ENCODE measurements at places on chromosomes 13 and 19.
A peak's percentile ranks its signal among the peaks of the same experiment; 100 is the strongest.

DNA sequence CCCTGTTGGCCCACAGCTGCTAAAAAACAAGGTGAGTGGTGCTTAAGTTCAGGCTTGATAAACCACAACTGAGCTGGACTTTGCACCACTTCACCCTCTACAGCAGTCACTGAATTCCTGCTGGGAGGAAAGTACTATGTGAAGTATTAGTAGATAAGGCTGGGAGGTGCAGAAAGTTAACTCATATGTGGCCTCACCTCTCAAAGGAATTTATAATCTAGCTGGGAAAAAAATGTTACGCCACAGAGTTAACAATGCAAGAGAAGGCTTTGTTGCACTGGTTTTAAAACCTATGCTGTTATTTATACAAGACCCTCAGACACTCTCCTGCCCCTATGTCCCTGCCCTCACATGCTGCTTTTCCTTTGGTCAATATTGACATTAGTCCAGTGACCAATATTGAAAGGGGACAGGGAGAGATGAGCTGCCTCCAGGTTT lies 60.9 kb downstream of the LIG4 start:
- DNase-seq, result no peak

GRCh38 chr13:75961911-75962310 lies 325.8 kb downstream of the LMO7 start:
- no peak for DNase-seq

- DNase-seq, result no peak
Measured at GRCh38 chr19:58007285-58007684, 4.7 kb upstream of the ZNF606 start.

DNA sequence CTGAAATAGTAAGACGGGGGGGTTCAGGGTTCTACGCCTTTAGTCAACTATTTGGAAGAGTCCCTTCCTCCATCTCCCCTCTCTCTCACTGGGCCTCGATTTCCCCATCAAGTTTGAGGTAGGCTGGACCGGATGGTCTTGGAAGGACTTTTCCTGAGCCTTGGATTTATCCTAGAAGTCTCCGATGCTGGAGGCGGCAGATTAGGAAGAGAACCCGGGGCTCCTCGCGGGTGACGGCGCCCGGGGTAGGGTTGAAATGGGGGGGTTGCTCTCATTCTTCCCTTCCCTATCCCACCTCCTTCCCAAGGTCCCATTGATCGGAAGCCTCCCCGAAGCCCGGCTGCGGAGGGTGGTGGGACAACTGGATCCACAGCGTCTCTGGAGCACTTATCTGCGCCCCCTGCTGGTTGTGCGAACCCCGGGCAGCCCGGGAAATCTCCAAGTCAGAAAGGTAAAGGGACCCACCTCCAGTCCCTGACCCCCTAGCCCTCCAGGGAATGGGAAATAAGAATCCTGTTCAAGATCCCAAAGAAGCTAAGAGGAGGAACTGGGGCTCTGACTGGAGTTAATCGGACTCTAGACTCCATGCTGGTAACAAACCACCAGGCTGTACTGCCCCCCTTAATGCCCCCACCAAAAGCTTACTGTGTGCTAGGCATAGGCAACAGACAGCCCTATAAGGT lies 781 bp downstream of the QPCTL start:
- DNase-seq, result peak; percentile 46

DNA sequence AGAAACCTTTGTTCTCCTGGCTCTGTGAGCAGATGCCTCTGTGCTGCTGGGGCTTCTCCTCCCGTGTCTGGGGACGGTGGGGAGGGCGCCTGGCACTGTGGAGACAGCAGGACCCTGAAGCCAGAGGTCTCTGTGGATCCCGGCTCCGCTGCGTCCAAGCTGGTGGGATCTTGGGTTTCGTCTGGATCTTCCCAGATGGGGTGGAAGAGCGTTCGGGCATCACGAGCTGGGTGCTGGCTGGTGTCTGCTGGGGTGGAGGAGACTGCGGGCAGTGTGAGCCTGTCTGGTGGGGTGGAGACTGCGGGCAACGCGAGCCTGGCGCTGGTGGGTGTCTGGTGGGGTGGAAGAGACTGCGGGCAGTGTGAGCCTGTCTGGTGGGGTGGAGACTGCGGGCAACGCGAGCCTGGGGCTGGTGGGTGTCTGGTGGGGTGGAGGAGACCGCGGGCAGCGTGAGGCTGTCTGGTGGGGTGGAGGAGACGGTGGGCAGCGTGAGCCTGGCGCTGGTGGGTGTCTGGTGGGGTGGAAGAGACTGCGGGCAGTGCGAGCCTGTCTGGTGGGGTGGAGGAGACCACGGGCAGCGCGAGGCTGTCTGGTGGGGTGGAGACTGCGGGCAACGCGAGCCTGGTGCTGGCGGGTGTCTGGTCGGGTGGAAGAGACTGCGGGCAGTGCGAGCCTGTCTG lies 5.6 kb downstream of the TEX29 start:
- DNase-seq, result no peak

DNA sequence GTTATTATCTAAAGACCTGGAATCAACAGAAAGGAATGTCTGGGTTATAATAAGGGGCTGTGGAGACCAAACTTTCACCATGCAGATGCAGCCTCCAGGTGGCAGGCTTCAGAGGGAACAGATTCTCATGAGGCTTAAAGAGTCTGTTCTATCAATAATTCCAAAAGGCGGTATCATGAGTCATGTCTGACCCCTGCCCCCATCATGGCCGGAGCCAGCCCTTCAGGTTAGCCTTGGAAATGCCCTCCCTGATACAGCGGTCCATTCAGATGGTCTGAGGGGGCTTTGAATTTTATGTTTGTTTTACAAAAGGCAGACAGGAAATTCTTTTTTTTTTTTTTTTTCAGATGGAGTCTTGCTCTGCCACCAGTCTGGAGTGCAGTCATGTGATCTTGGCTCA lies 21.7 kb upstream of the LAMP1 start:
- DNase-seq, result no peak

GRCh38 chr13:109605846-109606245 lies 180.5 kb downstream of the IRS2 start:
- DNase-seq, result no peak

- DNase-seq, result no peak
Measured at GRCh38 chr19:8458380-8458779, 13.6 kb downstream of the HNRNPM start.

GRCh38 chr13:79522583-79522982 lies 41.6 kb downstream of the NDFIP2 start:
- peak; percentile 50 for DNase-seq

- DNase-seq, result no peak
Measured at GRCh38 chr19:55220525-55220924, 8.0 kb downstream of the TMEM86B start.

DNA sequence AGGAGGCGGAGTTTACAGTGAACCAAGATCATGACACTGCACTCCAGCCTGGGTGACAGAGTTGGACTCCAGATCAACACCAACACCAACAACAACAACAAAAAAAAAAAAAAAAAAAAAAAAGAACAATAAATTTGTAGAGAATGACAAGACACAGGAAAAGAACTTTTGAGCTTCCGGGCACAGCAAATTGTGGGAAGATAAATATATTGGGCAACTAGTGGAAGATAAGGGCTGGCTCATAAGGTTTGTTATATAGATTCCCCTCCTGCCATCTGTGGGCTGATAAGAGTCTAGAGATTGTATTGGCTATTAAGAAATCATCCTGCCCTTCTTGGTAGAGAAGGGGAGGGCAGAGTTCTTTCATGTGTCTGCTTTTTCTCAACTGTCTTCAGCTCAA lies 33.1 kb upstream of the CYP2S1 start:
- DNase-seq, result no peak

- peak; percentile 15 for DNase-seq
Measured at GRCh38 chr19:28710278-28710677, 502.7 kb downstream of the UQCRFS1 start.

DNA sequence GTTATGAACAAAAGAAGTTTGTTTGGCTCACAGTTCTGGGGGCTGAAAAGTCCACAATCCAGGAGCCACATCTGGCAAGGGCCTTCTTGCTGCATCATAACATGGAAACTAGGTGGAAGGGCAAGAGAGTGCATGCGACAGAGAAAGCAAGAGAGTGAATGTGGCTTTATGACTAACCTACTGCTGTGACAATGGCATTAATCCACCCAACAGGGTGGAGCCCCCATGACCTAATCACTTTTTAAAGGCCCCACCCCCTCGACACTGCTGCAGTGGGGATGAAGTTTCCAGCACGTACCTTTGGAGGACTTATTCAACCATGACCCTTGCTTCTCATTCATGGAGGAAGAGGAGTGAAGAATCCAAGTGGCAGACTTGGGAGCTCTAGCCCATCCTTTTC lies 30.0 kb upstream of the RFXAP start:
- DNase-seq, result no peak

- DNase-seq, result no peak
Measured at GRCh38 chr13:81048026-81048461, 707.1 kb upstream of the SPRY2 start.

DNA sequence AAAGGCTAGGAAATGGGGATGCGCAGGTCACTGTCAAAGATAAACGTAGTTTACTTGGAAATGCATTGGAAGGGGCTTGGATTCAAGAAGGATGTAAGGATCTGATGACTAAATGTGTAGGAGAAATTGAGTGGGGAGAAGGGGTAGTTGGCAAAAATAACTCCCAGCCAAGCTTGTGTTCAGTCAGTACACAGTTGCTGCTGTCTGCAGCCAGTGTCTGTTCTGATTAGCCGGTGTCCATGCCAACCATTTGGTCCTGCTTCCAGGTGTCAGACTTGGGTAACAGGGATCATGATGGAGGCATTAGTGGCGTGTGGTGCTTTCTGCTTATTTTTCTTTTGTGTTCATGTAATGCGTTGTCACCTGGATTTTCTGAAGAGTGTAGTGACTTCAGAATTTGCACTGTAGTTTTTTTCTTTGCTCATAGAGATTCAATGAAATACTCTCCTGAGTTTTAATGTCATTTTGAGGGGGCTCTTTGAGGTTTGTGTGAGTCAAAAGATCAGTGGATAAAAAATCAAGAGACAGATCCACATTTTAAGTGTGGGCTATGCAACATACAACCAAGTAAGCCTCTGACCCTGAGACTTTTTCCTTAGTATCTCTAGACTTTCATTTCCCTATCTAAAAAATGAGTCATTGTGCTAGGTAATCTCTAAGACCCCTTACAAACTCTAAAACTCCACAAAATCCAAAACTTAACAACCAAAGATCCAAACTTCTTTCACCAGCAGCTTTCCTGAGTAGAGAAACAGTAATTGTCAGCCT lies 103.9 kb downstream of the WDFY2 start:
- DNase-seq, result no peak

DNA sequence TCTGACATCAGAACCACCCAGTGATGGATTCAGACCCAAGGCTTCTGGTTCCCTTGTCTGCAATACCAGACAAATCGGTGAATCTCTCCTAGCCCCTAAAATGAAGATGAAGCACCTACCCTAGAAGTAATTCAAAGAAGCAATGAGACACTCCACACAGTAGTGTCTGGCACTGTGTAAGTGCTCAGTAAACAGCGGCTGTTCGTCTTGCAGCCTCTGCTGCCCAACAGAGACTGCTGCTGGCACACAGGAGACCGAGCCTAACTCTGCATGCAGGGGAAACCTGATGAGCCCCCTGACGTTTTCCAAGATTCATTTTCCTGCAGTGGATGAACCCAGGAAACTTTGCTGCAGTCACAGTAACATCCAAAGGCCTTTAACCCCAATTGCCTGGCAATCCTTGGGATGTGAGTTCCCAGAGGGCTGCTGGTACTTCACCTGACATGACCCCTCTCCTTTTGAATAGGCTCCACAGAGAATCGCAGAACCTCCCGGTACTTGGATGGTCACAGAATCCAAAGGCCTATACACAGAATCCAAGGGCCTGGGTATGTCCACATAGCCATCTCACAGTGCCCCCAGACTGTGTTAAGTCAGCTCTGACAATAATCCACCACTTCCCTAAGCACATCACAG lies 6.7 kb downstream of the MED26 start:
- no peak for DNase-seq

- DNase-seq, result no peak
Measured at GRCh38 chr13:58933475-58933874, 1230.3 kb downstream of the DIAPH3 start.

DNA sequence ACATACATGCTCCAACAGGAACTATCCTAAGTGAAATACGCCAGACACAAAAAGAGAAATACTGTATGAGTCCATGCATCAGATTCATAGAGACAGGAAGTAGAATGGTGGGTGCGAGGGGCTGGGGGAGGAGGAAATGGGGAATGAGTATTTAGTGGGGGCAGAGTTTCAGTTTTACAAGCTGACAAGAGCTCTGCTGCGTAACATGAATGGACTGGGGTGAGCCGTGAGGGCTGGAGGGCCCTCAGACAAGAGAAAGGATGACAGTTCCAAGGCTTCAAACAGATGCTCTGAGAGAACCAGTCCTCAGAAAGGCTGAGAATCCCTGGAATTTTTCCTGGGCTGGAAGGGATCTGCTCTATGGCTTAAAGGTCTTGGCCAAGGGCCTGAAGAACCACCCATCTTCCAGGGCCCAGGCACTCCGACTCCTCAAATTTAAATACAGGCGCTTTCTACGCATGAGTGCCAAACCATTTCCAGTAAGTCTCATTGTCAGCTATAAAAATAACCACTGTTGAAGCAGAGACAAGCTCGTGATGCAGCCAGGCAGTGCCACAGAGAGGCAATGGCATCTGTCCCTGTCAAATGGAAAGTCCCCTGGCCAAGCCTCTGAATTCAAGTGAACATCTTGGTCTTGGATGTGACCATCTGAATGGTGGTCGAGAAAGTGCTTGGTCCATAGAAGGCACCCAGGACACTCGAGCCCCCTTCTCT lies 17.5 kb downstream of the KLF2 start:
- no peak for DNase-seq

DNA sequence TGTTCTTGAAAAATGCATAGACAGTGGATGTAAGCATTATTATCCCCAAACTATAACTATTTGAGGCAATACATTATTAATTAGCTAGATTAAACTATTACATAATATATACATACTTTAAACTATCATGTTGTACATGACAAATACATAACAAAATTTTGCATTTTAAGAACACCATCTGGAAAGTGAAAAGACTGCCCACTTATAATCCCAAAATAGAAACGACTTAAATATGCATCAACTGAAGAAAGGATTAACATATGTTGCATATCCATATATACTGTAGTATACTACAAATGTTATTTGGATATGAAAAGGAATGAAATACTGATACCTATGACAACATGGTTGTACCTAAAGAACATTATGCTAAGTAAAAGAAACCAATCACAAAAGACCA lies 700.8 kb upstream of the SPRY2 start:
- DNase-seq, result no peak

DNA sequence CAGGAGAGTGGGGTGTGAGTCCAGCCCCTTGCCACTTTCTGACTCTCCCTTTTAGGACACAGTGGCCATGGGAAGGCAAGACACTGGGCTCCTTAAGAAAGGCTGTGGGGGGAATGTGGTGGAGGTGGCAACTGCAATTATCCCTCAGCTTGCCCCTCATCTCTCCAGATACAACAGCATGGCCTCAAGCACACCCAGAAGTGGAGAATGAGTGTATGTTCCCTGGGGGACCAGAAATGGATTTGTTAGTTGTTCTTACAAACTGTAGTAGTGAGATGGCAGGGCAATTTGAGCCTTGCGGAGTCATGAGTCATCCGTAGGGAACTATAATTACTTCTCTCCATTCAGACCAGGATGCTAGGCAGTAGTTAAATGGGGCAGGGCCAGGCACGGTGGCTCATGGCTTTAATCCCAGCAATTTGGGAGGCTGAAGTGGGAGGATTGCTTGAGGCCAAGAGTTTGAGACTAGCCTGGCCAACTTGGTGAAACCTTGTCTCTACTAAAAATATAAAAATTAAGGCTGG lies 25.6 kb upstream of the CXCL17 start:
- no peak for DNase-seq
